Activated CD4-positive, alpha-beta T cell treated with anti-CD3 and anti-CD28 coated beads, Interleukin-2, amount 50 U/mL, for 48 hours (primary cell): ENCODE measurements at places on chromosomes 12 and 14.

DNA sequence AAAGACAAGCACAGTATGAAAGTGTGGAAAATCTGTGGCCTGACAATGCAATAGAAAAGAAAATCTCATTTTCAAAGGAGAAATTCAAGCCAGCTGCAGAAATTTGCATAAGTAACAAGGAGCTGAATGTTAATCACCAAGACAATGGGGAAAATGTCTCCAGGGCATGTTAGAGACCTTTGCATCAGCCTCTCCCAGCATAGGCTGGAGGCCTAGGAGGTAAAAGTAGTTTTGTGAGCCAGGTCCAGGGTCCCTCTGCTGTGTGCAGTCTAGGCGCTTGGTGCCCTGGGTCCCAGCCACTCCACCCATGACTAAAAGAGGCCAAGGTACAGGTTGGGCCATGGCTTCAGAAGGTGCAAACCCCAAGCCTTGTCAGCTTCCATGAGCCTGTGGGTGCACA, 58.3 kb downstream of the TESPA1 start:
- no peak for DNase-seq

DNA sequence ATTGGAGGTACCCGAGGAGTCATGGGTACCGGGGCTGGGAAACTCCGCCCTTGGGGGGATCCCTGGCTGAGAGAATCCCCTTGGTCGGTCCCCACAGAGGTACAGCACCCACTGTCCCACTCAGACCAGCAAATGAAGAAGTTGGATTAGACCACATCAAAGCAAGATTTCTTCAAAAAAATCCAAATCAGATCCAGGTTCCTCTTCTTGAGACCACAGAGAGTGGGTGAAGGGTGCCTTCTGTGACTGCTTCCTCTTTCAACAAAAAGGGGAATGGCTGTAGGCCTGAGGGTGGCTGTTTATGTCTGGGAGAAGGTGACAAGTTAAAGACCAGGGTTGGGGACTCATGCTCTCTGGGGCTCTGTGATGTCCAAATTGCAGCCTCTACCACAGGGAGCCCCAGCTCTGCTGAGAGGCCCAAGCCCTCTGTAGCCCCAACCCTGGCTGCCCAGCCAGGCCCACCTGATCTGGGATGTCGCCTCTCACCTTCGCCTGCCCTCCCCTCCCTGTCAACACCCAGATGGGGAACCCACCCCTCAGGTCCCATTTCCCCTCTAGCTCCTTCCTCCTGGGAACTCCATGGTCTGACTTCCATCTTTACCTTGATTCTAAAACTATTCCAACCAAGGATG, 50.9 kb downstream of the ZFP36L1 start:
- DNase-seq, result no peak

- no peak for DNase-seq
These were observed 7.7 kb upstream of the PPTC7 start for GRCh38 chr12:110590806-110591326.

DNA sequence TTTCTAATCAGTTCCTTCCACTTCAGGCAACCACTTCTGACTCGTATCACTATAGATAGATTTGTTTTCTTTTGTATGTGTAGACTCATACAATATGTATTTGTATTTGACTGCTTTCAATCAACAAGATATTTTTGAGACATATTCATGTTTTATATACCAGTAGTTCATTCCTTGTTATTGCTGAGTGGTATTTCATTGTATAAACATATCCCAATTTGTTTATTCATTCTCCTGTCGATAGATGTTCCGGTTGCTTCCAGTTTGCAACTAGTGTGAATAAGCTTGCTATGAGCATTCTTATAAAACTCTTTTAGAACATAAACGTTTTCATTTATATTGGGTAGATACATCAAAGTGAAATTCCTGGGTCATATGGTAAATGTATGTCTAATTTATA, 119.2 kb downstream of the FIGNL2 start:
- DNase-seq, result no peak

- DNase-seq, result no peak
These were observed 115.3 kb upstream of the PLEKHA5 start for GRCh38 chr12:19014240-19014639.

- no peak for DNase-seq
These were observed 334.6 kb upstream of the FKBP4 start for GRCh38 chr12:2460051-2460670.

DNA sequence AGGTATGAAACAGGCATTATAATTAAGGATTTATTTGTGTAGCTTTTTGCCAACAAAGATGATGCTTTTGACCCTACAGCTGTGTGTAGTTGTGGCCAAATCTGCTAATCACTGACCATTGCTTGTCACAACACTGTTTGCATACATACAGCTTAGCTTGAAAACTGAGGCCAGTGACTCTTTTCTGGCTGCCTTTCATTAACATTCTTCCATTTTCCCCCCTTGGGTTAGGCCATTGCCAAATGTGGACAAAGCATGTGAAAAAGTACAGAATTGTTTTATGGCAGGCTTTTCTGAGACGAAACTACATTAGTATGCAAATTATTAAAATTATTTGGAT, 263.3 kb downstream of the SLC16A7 start:
- no peak for DNase-seq

- DNase-seq, result no peak
These were observed 389.7 kb upstream of the FAR2 start for GRCh38 chr12:28759333-28759732.

- DNase-seq, result peak; percentile 66
These were observed 41.6 kb downstream of the UBE3B start for GRCh38 chr12:109518820-109519665.

- peak; percentile 10 for DNase-seq
These were observed 103.5 kb upstream of the BCAT1 start for GRCh38 chr12:25052196-25052913.

DNA sequence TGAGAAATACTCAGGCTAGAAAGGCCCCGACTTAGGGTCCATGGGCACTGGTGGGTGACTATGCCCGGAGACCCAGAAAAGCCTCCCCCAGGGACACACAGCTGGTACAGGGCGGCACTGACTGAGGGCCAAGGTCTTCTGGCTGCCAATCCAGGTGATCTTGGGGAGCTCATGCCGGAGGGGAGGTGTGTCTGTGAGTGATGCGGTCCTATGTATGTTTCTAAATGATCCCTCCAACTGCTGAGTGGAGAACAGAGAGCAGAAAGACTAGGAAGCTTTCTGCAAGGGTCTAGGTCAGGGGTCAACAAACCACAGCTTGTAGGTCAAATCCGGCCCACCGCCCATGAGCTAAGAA, 391 bp downstream of the SERPINA4 start:
- DNase-seq, result no peak

- DNase-seq, result no peak
These were observed 1.8 kb downstream of the ITGA7 start for GRCh38 chr12:55705782-55706402.

- no peak for DNase-seq
These were observed 4.7 kb upstream of the KANSL2 start for GRCh38 chr12:48686615-48687334.

- no peak for DNase-seq
These were observed 112.0 kb downstream of the ANO6 start for GRCh38 chr12:45327823-45328383.

DNA sequence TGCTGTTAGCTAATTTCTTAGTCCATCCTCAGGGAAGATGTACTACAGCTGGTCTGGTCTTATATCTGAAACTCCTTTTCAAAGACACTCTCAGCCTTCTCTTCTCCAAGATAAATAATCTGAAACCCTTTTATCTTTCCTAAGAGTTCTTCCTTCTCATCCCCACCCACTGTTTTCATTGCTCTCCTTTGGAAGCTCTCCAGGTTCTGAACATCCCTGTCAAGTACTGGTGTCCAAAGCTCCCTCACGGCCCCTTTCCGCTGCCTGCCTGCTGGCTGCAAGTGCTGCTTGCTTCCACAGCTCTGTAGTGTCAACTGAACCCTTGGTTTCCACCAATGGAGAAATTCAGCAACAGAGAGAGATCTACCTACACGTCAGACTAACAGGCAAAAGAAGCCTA, 6.6 kb upstream of the SLC6A13 start:
- DNase-seq, result no peak

GRCh38 chr14:87643005-87643404, 350.0 kb downstream of the GALC start:
- no peak for DNase-seq

DNA sequence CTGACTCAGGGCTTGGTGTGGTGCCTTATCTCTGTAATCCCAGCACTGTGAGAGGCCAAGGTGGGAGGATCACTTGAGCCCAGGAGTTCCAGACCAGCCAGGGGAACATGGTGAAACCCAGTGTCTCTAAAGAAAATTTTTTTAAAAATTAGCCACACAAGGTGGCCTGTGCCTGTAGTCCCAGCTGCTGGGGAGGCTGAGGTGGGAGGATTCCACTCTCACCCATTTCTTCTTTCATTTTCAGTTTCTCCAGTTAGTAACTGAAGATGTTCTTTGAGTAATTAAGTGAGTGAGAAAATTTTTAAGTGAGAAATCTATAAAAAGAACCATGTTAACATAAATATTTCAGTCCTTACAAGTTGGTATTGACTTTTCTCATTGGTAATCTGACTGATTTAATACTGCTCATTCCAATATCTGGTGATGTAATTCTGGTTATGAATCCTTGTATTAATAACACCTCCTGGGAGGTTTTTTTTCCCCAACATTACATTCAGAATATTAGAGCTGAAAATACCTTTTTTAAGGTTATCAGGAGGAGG, 6.1 kb downstream of the METTL3 start:
- DNase-seq, result peak; percentile 29

DNA sequence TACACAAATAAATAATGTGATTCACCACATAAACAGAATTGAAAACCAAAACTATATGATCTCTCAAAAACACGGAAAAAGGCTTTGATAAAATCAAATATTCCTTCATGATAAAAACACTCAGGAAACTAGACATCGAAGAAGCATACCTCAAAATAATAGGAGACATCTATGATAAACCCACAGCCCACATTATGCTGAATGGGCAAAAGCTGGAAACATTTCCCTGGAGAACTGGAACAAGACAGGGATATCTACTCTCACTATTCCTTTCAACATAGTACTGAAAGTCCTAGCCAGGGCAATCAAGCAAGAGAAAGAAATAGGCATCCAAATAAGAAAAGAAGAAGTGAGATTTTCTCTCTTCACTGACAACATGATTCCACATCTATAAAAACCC, 371.5 kb upstream of the ATXN7L3B start:
- DNase-seq, result no peak

GRCh38 chr12:86663173-86663572, 407.0 kb upstream of the MGAT4C start:
- DNase-seq, result no peak

GRCh38 chr12:102910137-102910536, 6.9 kb downstream of the PAH start:
- no peak for DNase-seq

GRCh38 chr12:50110762-50111351, 1.2 kb upstream of the COX14 start:
- DNase-seq, result peak; percentile 13

DNA sequence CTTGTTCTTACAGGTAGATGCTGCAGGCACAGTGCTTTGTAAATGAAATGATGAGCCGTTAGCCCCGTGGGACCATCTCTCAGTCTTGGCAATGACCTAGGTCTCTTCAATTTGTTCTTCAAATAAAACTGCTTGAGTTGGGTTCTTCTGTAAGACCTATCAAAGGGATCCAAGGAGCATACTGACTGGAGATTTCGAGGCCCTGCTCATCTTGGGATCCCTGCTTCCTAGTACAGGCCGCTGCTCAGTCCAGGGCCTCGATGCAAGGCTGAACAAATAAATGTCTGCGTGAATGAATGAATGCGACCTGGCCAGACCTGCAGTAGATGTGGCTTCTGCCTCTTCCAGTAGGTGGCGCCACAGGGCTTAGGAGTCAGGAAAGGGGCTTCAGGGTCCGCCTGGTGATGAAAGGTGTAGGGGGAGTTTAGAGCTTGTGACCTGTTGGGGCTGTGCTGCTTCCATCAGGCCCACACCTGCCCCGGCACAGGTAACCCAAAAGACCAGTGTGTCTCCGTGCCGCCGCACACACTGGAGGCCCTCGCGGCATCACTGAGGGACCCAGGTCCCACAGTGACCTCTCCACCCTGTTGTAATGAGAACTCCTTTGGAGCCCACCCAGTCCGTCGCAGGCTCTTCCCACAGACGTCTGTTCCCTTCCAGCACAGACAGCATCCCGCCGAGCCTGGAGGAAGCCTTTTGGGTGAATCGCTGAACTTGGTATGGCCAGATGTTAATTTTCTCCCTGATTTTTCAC, 4.4 kb downstream of the CACNA1C start:
- DNase-seq, result peak; percentile 66

- no peak for DNase-seq
These were observed 347.9 kb downstream of the BCAT1 start for GRCh38 chr12:24600996-24601395.

DNA sequence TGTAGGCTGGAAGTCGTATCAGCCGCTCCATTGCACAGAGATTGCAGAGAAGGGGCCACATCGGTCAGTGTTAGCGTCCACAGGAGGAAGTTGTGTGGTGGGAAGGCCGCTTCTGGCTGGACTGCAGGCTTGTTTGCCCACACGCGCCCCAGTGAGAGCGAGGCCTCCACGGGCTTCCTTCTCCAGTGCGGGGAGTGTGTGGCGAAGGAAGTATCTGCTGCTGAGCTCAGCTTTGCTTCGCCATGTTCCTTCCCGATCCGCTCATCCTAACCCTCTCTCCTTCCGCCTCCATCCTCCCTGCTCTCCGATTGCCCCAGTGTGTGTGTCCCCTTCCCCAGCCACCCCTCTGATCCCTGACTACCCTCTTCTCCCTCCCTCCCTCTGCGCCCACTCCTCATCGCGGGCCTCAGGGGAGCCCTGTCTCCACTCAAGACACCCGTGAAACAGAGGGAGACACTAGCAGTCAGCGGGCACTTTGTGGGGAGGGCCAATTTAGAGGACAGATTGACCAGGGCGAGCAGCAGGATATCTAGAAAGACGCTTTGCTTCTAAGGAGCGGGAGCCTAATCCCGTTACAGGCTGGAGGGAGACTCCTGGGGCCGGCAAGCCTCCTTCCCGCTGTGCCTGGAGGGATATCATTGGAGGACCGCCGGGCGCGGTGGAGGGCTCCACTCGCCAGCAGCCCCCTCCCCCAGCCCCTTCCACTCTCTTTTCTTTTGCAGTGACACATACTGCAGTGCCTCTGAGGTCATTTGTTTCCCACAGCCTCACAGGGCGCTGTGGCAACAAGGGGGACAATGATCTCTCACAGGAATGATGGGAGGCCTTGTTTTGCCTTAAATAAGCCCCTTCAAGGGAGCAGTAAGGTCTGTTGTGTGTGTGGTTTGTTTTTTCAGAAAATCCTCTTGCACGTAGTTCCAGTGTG, 428.8 kb downstream of the ZFP36L1 start:
- no peak for DNase-seq

DNA sequence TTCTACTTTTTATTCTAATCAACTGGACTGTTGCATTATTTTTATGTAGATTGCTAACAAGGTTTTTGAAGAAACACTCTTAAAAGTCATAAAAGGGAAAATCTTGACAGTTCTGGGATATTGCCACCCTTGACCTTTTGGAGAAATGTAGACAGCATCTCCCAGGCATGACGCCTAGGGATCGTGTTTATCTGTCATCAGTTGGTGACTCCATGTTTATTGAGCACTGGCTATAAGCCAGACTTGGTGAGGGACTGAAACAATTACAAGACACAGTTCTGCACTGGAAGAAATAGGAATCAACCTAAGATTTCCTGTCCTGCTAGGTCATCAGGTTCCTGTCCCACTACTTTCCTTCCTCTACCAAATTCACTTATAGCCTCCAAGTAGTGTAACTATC, 34.5 kb downstream of the HMGA2 start:
- DNase-seq, result no peak

- DNase-seq, result no peak
These were observed 143.3 kb upstream of the BCL2L14 start for GRCh38 chr12:11927286-11927935.

- no peak for DNase-seq
These were observed 126.6 kb downstream of the CHST11 start for GRCh38 chr12:104583301-104583700.
